Thymus (tissue), 14 donors: ENCODE measurements at places on chromosomes 16 and 17. TPM values are rescaled to one million over a fixed set of nuclear protein-coding genes. Genes with fewer than 3 reads are reported as not detected.

GRCh38 chr17:57375040-57375769 lies 118.9 kb downstream of the MSI2 start:
- DNase-seq = no peak

CORO6 gene
- 17.0 TPM for polyA plus RNA-seq

KRTAP4-9 gene
- not detected for polyA plus RNA-seq

GRCh38 chr16:85019659-85020245 lies 7.8 kb upstream of the KIAA0513 start:
- no peak for DNase-seq

- no peak for DNase-seq
Observed at GRCh38 chr16:1950559-1950958, 3.9 kb downstream of the RPL3L start.

DNA sequence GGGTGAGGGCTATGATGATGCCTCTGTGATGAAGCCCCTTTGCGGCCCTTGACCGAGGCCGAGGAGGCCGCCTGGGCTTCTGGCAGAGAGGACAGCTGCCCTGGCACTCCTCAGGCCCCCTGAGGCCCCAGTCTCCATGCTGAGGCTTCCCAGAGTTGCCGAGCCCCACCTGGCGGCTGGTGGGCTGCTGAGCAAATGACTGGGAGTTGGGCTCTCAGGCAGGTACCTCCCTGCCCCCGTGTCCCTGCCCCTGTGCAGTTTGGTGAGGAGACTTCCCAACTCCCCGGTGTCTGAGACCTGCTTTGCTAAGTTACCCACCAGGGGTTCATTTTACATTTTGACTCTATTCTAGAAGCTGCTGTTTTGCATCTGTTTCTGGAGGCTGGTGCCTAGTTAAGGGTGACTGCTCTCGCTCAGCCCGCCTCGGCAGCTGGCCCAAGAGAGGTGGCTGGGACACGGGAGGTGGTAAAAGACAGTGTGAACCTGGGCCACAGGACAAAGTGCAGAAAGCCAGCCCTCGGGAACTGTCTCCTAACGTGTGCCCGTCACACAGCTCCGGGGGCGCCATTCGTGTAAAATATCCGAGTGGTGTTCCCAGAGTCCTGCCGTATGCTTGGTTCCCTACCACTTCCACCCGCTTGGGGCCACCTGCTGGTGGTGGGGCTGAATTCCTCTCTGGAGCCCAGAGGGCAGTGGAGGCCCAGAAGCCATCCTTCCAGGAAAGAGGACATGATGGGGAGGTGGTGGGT lies 134.5 kb downstream of the RAB11FIP4 start:
- no peak for DNase-seq

CCL1 gene
- 6.2 TPM for polyA plus RNA-seq

GRCh38 chr17:11035681-11036080 lies 197.8 kb upstream of the PIRT start:
- DNase-seq = no peak
